ENCODE measurements at places on chromosomes 6 and 20. TPM values are rescaled to one million over a fixed set of nuclear protein-coding genes. Genes with fewer than 3 reads are reported as not detected.

Gene TNNC2
- not detected for total RNA-seq

Gene SIRPG
- not detected for total RNA-seq

Gene MUC21
- total RNA-seq: not detected

Gene SH3BGRL2
- 1.1 TPM for total RNA-seq

Gene RSPH9
- total RNA-seq: 0.31 TPM

Gene NKX2-4
- not detected for total RNA-seq

Gene FOXC1
- 1.1 TPM for total RNA-seq

Gene RIPOR3
- not detected for total RNA-seq

Gene KCNQ5
- 16.0 TPM for total RNA-seq

Gene SLC22A2
- not detected for total RNA-seq

Gene TRIM39
- 8.3 TPM for total RNA-seq

Gene TBX18
- 0.33 TPM for total RNA-seq

Gene ELOVL4
- 3.7 TPM for total RNA-seq

Gene DPPA5
- total RNA-seq: not detected

Gene ECT2L
- not detected for total RNA-seq

Gene BPIFA1
- not detected for total RNA-seq

Gene EMILIN3
- total RNA-seq: under 0.01 TPM

Gene MAFB
- total RNA-seq: 1.5 TPM

Gene FAXC
- total RNA-seq: 14.5 TPM

Gene FERMT1
- not detected for total RNA-seq

Gene CST5
- total RNA-seq: not detected

Gene B3GAT2
- total RNA-seq: not detected

Gene TINAG
- not detected for total RNA-seq

Gene ME1
- 19.0 TPM for total RNA-seq

Gene MYB
- 1.4 TPM for total RNA-seq

Gene VGLL2
- not detected for total RNA-seq

Gene CAGE1
- not detected for total RNA-seq

Gene NAA20
- 43.3 TPM for total RNA-seq

Gene VSTM2L
- 0.31 TPM for total RNA-seq

Gene HSPA1A
- 144 TPM for total RNA-seq

Gene ARMC2
- total RNA-seq: 3.4 TPM

Gene CYB5R4
- total RNA-seq: 10.0 TPM

Gene ARFGAP1
- total RNA-seq: 63.9 TPM

Gene WTAP
- total RNA-seq: 85.4 TPM

Gene IMPG1
- not detected for total RNA-seq

Gene HELZ2
- total RNA-seq: 424 TPM

Gene TTLL9
- total RNA-seq: not detected

Gene HLA-DOB
- total RNA-seq: 0.34 TPM

Gene ZBTB12
- total RNA-seq: 1.8 TPM

Gene GNMT
- total RNA-seq: not detected

Gene TSBP1
- total RNA-seq: not detected

Gene SNAP25
- total RNA-seq: 2.3 TPM

Gene C6orf132
- total RNA-seq: not detected

Gene HRH3
- not detected for total RNA-seq

Gene MACROD2
- total RNA-seq: 2.9 TPM

Measured in melanocyte of skin (primary cell).